ENCODE measurements at places on chromosomes 4 and X. TPM values are rescaled to one million over a fixed set of nuclear protein-coding genes. Genes with fewer than 3 reads are reported as not detected.

- DNase-seq = no peak
These were observed 57.2 kb downstream of the MFAP3L start for GRCh38 chr4:169968999-169969398.

- DNase-seq = peak; percentile 24
These were observed 155.6 kb downstream of the CBR4 start for GRCh38 chr4:168854350-168854921.

DNA sequence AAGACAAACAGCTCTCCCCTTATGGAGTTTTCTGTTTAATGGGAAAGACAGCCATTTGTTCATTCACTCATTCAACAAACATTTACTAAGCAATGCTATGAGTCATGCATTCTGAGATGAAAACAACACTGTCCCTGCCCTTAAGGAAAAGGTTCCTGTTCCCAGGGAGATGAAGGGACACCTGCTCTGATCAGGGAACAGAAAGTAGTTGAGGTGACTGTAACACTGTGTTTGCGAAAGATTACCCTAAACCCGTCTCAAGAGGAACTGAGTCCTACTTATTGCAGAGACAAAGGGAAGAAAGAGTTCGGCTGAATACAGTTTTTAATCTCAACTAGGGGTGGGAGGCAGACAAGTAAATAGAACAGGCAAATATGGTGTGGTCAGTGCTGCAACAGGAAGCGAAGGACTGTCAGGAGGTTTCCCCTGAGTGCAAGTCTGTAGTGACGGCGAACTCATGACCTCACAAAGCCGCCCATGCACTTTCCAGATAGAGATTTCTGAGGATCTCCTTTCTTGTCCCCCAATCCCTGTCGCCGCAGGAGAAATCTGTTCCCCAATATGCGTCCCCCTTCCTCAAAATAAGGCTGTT lies 712 bp downstream of the STX18 start:
- DNase-seq = peak; percentile 35

DNA sequence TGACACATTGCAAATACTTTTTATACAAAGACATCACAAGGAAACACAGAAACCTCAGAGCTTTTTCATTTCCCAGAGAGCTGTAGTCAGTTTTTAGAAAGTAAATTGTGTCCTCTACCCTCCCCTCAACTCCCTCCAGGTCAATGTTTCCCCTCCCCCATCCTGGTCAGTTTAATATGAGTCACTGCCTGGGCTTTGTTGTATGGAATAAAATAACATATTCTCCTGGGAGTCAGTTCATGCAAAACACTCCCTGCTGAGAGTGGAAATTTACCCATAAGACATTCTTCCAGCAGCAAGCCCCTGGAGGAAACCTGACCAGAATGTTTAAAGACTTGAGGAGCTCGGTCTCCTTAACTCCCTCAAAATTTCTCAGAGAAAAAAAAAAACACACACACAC lies 270.1 kb upstream of the LDB2 start:
- DNase-seq = no peak

GRCh38 chr4:168451744-168452390 lies 28.4 kb downstream of the DDX60L start:
- peak; percentile 65 for DNase-seq

DNA sequence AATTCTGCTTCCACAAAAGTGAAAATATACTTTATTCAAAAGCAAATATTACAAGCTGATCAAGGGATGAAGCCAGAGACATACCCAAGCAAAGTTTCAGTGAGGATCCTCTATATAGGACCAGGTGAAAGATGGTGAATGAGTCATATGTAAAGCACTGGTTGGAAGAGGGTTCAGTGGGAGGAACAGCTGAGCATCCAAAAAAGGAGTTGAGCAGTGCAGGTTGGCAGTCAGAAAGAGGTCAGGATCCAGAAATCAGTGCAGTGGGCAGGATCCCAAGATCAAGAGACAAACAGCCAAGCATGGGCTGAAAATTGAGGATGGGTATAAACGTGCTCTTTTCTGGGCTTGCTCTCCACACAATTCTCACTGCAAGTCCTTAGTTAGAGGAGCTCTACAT lies 30.3 kb downstream of the OTC start:
- no peak for DNase-seq

GRCh38 chr4:8200302-8200975 lies 1.3 kb downstream of the SH3TC1 start:
- DNase-seq = no peak

DNA sequence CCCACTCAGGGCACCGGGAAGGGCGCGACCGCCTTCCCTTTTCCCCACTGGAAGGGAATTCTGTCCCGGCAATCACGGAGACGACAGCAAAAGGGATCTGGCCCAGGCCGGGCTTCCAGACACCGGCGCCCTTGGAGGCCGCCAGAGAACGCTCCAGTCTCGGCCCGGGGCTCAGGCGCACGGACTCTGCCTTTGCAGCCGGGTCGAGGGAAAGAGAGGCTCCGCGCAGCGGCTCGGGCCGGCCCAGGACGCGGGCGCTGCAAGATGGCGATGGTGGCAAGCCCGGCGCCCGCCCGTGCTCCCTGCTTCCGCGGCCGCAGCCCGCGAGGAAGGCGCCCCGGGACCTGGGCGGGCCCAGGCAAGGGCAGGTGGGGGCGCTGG lies 1.1 kb downstream of the CTBP1 start:
- no peak for DNase-seq

DNA sequence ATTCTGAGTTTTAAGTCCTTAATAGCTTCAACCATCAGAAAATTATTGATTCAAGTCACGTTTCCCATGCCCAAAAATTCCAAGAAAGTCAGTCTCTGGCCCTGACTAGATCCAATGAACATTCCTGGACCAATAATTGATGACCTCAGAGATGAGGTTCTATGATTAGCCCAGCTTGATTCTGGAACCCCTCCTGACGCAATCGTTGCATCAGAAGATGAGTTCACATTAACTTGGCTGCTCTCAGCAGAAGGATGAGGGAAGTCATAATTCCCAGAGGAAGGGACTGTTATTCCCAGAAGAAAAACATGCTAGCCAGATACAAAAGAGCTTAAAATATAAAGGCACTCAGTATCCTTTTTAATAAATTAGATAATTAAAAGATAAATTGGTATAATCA lies 34.3 kb upstream of the CPEB2 start:
- DNase-seq = no peak

DNA sequence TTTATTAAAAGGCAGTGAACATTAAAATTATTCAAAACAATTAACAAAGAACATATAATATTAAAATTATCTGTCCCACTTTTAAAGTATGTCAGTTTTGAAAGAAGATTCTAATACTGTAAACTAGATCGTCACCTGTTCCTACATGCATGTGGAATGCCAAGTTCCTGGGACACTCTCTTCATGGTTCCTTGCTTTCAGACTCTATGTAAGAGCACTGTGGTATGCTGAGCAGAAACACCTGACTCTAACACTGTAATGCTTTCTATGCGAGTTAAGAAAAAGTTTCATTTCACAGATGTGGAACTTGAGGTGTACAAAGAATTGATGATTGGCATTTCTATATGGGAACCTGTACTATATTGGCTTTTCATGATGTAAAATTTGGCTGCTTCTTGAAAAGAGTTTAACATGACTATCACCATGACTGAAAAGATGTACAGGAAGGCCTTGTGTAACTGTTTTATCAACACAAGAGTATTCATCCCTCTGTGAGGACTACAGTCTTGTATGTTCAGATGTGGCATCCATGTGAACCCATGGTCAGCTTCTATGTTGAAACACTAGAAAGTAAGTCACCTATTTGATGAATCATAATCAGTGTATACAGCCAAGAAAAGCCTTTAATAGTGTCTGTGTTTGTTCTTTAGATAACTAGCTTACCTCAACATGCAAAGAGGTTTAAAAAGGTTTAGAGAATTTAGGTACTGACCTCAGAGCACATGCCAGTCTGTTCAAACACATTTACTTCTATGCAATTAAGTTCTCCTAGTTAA lies 354.5 kb downstream of the ARHGAP24 start:
- DNase-seq = no peak

- DNase-seq = peak; percentile 47
These were observed 929 bp downstream of the MAB21L2 start for GRCh38 chr4:150582873-150583286.

GRCh38 chr4:100895556-100896197 lies 377.9 kb upstream of the EMCN start:
- peak; percentile 5 for DNase-seq

GRCh38 chrX:130529531-130529930 lies 127.7 kb downstream of the RBMX2 start:
- no peak for DNase-seq

DNA sequence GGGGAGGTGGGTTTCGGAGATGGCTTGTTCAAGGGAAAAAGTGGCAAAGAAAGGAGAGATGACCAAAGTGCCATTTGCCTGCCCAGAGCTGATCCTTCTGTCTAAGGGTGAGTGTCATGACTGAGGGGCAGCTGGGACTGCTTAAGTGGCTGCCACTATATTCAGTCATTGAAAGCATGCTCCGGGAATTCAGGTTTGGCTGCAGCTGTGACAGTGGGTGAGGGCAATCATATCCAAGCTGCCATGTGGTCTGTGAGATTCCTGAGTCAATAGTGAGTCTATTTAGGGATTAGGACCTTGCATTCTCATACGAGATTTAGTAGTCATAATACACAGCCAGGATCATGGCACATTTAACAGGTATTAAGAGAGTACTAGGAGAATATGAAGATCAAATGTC lies 138.8 kb upstream of the BANK1 start:
- no peak for DNase-seq

- DNase-seq = no peak
These were observed 3.8 kb upstream of the AMMECR1 start for GRCh38 chrX:110321670-110322069.

DNA sequence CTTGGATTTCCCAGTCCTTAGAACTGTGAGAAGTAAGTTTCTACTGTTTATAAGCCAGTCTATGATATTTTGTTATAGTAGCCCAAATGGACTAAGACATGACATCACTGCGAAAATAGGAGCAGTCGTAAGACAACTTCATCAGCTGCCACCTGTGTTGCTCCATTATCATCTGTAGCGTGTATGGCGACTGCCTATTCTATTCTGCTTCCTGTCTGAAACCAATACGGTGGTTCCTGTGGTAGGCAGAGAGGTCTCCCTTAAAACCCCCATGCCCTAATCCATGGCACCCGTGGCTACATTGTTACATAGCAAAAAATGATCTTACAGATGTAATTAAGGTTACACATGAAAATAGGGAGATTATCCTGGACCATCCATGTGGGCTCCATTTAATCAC lies 105.4 kb upstream of the FAT1 start:
- DNase-seq = no peak

DNA sequence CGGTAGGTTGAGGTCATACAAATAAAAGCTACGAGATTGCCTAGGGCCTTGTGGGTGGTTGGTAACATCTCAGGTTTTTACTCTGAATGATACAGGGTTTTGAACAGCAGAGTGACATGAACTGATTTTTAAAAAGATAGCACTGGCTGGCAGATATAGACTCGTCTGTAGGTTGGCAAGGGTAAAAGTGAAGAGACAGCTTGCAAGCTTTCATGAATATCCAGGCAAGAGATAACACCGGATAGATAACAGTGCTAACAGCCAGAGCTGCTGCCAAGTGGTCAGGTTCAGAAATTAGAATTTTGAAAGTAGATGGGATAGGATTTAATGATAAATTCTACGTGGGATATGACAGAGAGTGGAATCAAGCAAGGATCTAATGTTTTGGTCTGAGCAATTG lies 299.7 kb upstream of the AADAT start:
- no peak for DNase-seq

DNA sequence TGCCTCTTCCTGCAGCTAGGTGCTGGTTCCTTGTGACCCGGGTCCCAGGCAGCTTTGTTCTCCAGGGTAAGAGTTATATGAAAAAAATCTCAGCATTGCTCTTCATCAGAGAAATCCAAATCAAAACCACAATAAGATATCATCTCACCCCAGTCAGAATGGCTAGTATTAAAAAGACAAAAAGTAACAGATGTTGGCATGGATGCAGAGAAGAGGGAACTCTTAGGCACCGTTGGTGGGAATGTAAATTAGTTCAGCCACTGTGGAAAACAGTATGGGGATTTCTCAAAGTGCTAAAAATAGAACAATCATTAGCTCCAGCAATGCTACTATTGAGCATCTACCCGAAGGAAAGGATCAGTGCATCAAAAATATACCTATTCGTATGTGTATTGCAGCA lies 61.5 kb downstream of the SORCS2 start:
- DNase-seq = no peak

GRCh38 chr4:6011271-6011671 lies 7.0 kb downstream of the C4orf50 start:
- DNase-seq = no peak

GRCh38 chr4:113407409-113407808 lies 354.1 kb downstream of the CAMK2D start:
- no peak for DNase-seq

DNA sequence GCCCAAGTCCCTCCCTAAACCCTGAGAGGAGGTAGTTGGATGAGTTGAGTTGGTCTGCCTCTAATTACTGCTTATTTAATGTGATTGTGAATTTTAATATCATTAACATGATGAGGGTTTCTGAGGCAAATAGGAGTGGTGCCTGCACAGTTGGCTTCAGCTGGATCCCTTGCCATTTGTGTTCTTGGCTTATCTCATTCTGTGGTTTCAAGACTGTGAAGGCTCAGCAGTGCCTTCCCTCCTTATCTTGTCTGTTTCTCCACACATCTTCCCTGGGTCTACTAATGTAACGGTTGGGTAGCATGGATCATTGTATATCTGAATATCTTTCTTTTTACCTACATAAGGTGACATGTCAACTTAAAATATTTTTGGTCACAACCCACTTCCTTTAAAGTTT lies 1.6 kb upstream of the SLC10A4 start:
- no peak for DNase-seq

DNA sequence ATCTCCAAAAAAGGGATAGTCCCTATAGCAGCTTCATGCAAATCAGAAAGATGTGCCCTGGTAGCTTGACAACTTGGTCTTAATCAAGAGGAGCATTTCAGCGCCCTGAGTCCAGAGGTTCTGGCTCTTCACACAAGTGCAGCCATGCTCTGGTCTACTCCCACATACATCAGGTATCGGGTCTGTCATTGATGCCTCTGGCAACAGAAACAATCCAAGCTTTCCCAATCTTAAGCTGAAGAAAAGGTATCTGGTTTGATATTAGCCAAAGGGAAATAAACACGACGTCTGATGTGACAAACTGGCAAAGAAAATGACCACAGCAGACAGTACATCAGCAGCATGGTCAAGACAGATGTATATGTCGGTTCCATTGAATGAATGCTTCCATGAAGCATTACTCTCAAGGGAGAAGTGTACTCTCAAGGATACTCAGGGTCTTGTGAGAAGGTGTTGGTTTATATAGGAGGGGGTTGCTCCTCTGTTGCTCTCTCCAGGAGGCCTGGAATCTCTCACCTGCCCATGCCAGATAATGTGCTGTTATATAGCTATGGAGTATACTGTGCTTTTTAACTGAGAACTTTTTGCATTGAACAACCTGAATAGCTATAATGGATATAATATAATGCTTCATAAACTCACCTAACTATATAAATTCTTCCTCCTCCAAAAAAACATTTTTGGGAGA lies 879.6 kb upstream of the PCDH10 start:
- DNase-seq = no peak

The PRRG3 gene
- total RNA-seq = 4.8 TPM

The LGI2 gene
- total RNA-seq = 4.8 TPM

The CHRDL1 gene
- 0.74 TPM for total RNA-seq

The OTUD6A gene
- total RNA-seq = not detected

The STIM2 gene
- total RNA-seq = 25.9 TPM
